ENCODE measurements at places on chromosomes 2 and 18.

- DNase-seq, result no peak
These were observed 24.4 kb downstream of the ZNF407 start for GRCh38 chr18:74622072-74622471.

DNA sequence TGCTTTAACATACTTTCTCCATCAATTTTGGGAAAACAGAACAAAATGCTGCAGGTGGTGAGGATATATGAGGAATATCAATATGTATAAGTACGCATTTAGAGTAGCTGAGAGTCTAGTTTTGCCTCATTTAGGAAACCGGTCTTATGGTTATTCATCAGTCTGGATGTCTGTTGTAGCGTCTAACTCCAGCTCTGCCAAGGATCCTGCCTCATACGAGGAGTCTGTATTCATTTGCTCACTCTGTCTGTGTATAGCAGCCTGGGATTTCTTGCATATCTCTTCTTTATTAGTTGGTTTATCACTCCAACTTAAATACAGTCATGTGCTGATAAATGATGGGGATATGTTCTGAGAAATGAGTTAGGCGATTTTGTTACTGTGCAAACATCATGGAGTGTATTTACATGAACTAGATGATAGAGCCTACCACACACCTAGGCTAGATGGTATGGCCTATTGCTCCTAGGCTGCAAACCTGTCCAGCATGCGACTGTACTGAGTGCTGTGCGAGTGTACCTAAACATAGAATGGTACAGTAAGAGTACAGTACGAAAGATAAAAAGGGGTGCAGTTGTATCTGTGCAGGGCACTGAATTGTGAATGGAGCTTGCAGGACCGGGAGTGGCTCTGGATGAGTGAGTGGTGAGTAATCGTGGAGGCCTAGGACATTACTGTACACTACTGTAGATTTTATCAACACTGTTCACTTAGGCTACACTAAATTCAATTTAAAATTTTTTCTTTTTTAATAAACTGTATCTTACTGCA, 148.1 kb downstream of the ZNF407 start:
- DNase-seq, result peak; percentile 19

DNA sequence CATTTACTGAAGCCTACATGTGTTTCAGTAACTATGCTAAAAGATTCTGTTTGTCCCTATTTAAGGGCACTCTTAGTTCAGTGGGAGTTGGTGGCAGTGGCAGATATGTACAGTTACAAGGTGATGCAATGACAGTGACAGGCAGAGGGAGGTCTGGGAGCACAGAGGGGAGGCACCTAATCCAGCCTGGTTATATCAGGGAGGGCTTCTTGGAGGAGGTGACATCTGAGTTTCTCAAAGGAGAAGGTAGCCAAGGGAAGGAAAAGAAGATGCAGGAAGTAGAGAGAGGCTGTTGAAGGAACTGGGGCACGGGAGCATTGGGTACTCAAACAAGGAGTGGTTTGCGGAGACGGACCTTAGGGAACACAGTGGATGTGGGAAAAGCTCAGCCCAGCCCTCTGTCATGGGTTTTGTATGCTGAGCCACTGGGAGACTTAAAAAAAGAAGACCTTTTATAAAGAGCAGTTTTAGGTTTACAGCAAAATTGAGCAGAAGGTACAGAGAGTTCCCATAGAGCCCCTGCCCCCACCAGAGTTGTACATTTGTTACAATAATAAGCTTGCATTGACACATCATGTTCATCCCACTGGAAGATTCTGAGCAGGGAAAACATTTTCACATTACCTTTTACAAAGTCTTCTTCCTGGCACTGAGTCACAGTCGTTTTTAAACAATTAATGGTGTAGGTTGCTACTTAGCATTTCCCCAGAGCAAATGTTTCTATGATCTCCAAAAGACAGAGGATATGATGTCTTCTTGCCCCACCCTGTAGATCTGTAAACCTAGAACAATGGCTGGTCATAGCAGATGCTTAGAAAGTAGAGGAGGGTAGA, 83.0 kb upstream of the TAF1B start:
- DNase-seq, result no peak

GRCh38 chr18:53567929-53568574, 656.4 kb downstream of the MBD2 start:
- peak; percentile 40 for DNase-seq

DNA sequence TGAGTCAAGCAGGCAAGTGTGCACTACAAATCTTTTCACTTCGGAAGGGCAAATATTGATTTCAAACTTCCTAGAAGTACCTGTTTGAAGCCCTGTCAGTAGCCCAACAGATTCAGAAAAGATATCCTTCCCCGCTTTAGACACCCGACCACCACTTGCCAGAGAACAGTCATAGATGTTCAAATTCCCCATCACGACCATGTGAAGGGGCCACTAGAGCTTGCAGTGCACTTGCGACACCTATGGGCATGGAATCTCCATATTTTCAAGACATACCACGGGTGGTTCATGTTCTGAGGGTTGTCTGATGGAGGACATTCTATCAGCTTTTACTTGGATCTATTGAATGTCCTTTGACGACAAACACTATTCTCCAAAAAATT, 23.8 kb downstream of the GNLY start:
- no peak for DNase-seq

- no peak for DNase-seq
These were observed 362.0 kb downstream of the SOCS6 start for GRCh38 chr18:70650878-70651277.

DNA sequence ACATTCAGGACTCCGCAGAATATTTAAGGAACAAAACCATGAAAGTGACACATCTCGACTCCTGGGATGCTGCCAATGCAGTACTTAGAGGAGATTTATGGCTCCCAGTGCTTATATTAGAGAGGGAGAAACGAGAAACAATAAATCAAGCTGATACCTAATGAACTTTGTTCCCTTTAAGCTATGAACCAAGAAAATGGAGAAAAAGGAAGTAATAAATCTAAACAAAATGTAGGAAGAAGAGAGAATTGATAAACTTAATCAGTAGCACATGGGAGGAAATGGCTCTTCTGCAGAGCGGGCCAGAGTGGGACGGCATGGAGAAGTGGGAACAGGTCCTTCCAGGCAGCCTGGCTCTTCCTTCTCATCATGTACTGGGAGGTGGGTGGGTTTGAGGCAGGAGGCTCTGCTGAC, 42.7 kb downstream of the NPPC start:
- DNase-seq, result no peak
